ENCODE measurements at places on chromosomes 4 and X.

- no peak for DNase-seq
Observed at GRCh38 chr4:158543191-158543590, 21.5 kb downstream of the RXFP1 start.

DNA sequence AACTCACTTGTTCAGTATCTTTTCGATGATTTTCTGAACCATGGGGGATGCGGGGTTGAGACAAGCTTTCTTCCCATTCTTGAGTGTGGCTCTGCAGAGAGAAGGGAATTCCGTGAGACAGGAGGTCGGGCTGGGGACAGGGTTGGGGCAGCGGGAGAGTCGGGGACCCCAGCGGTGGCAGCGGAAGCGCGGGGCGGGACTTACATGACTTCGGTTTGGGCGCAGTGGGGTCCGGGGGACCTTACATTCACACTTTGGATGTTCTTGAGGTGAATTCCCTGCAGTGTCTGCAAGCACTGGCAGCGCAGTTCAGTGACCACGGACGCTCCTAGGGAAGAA, 434 bp downstream of the CXCL3 start:
- DNase-seq, result peak; percentile 31

DNA sequence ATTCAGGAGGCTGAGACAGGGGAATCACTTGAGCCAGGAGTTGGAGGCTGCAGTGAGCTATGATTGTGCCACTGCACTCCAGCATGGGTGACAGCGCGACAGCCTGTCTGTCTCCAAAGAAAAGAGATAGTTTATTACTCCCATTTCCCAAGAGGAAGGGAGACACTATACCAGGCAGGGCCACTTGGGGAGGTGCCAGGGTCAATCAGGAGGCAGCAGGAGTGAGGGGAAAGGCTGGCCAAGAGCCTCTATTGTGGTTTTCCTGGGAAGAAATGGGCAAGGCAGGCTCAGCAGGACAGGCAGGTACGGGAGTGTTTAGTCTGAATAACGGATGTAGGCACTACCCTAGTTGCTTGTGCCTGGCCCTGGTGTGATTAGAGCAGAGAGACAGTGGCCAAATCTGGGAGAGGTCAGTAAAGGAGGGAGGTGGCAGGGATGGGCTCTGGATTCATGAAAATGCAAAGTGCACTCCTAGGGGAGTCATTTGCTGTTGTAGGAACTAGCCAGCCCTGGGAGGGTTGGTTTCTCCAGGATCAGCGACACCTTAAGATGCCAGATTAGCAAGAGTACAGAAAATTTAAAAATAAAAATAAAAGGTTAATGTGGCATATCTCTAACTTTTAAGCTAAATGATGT, 20.2 kb upstream of the CDKN2AIP start:
- no peak for DNase-seq

DNA sequence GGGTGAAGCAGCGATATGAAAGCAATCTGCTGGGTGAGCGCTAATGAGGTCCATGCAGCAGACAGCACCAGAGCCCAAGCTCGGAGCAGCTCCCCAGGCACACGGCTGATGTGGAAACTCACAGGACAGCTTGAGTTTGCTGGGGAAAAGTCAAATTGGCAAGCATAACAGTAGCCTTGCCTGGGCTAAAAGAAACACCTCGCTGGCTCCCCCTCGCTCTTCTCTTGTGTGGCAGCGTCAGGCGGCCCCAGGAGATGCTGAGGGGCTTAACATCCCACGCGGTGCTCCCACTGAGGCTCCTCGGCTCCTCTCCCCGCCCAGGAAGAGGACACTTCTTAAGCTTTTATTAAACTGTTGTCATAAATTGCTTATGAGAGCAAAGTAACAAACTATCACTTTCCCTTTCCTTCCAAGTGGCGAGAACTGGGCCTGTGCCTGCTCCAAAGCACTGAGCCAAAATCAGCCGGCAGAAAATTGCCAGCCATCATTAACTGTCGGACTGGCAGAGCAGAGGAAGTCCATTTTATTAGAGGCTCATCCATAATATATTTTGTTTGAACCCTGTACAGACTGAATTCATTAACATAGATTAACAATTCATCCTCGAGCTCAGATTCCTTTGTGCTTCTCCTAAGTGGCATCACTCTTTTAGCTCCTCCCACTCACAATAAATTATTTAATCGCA, 111.4 kb downstream of the TSPAN5 start:
- DNase-seq, result peak; percentile 12

DNA sequence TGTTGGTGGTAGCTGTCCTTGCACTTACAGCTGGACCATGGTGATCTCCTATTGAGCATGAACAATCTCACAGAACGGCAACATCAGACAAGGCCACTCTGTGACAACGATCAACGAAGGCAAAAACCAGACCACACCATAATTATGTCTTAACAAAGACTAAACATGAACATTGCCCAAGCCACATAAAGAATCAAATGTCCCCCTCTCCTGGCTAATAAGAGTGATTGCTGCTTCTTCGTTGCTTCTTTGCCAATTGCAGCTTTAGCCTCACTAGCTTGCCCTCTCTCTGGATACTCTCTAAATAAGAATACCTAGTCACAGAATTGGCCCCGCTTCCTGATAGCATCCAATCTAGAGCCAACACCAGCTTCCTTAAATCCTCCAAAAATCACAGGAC, 41.5 kb upstream of the PGRMC1 start:
- DNase-seq, result no peak

- no peak for DNase-seq
Observed at GRCh38 chrX:42107495-42108488, 184.4 kb upstream of the CASK start.

GRCh38 chrX:72130762-72131250, 909 bp downstream of the RTL5 start:
- DNase-seq, result no peak

DNA sequence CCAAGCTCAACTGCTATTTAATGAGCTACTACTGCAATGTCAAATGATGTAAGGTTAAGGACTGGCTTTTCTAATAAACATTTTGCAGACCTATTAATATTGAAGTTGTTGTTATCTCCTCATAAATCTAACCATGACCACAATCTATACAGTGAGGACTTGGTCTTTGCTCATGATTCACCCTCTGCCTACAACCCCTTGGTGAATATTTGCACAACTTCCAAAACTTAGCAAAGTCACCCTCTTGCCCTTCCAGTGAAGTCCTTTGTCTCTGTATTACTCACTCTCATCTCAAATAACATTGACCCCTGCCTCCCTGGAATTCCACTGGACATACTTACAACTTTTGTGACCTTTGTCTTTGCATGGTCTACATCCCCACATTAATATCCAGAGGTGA, 204.5 kb downstream of the KCNIP4 start:
- no peak for DNase-seq

DNA sequence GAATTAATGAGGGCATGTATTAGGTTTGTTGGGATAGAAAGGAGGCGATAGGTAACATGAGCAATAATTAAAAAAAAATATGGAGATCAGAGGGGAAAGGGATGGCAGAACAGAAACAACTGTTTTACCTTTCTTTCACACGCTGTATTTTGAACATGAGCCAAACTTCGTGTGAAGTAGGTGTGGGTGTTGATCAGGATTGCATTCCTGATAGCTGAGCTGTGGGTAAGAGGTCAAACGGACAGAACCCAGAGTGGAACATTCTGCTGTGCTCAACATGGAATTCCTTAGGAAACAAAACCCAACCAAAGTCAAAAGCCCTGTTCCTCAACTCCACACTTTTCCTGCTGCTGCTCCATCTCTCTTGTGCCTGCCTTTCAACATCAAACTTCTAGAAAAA, 162.5 kb upstream of the CASK start:
- DNase-seq, result no peak

DNA sequence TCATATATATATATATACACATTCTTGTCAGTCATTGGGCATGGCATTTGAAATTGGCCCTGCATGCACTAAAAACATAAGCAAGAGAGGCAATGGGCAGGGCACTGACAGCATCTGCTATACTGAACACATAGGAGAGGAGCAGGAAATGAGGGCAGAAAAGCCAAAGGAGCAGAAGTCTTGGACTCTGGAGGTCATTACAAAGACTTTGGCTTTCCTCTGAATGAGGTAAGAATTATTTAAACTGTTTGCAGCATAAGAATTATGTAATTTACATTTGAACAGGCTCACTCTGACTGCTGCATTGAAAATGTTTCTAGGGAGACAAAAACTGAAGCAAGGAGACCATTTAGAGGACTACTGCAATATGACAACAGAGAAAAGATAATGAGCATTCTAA, 396.5 kb downstream of the PRDM5 start:
- no peak for DNase-seq

DNA sequence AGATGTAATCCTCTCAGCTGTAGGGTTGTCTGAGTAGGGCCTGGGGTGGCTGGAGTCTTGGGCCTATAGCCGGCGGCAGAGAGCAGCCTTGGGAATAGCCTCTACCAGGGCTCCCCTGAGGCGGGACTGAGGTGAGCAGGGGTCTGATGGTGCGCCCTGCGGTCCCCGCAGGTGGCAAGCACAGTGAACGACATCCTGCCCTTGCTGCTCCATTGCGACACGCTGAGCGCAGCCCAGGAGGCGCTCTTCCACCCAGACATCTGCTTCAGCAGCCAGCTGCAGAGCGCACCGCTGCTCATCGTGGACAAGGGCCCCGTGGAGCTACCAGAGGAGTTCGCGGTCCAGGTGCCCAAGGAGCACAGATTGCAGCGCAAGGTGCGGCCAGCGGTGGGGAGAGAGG, 317.0 kb downstream of the ADGRL3 start:
- DNase-seq, result peak; percentile 54

DNA sequence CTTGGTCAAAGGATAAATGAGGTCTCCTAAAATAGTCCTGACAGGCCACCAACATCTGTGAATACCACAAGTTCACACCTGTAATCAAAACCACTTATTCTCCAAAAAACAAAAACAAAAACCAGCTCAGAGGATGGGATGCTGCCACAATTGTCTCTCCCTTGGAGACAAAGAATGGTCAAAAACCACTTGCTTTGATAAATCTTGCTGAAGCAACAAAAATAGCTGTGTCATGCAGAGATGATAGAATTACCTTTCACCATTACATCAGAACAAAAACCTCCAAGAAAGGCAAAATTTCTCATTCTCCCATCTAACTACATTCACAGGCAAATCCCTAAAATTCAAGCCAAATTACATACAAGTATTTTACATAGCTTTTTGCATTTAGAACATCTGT, 180.4 kb downstream of the MAML3 start:
- no peak for DNase-seq

DNA sequence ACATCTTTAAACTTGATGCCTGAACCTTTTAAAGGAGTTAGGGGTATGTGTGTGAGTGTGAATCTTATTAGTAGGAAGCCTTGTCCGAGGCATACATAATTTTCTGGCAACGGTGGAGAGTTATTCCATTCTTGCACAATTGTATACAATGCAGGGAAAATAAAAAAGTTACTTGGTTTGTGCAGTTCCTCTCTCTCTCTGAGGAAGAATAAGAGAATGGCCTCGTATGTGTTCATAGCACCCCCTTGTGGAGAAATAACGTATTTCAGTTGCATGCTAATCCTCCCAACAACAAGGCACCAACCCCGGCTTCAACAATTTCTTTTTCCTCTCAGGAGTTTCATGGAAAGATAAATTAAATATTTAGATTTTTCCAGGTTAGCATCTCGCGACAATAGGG, 33.7 kb upstream of the FGF13 start:
- peak; percentile 39 for DNase-seq

DNA sequence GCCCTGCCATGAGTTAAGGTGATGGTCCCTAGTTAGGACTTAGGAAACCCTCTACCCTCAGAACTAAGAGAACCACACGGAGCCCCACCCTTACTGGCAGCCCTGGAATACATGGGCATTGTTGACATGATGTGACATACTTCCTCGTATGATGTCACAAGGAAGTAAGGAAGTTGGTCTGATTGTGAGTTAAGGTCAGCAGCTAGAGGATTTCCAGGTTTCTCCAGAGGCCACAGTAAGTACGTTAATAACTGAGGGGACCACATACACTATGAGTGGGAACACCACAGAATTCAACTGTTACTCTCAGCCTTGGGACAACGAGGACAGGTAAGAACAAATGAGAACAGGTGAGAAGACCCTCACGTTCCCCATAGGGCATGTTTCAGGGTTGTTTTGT, at the start of gene MAGEB5:
MAGEB5 (plus strand) TSS at position 301 of the 400 bp plus-strand sequence. CDS start 1,133 bp downstream, outside the sequence.
- no peak for DNase-seq

DNA sequence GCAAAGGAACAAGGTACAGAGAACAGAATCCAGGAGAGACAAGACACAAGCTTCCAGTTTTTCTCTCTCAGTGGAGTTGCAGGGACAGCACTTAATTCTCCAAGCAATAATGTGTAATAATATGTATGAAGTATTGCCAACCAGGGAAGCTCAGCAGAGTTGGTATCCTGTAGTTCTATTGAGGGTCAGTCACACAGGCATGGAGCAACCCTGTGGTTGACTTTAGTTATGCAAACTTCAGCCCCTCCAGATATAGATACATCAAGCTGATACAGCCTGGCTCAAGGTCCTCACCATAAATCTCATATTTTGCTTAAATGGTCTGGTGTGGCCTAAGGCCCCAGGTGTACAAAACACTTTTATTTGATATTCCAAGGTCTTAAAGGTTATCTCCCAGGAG, 248.6 kb upstream of the EPHA5 start:
- DNase-seq, result no peak

DNA sequence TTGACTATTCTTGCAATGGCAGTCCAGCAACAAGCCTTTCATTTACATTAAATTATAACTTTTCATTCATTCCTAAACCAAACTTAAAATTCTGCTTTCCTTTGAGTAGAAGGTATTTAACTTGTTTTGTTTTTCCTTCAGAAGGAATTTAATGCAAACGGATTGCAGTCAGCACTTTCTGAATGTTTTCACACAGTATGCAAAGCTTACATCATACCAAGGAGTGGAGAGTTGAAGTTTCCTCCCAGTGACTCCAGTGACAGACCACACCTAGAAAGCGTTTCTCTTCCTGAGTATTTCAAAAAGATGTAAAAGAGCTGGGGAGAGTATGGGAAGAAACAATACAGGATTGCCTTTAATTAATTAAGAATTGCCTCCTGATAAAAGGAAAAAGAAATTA, 8.1 kb downstream of the EPGN start:
- no peak for DNase-seq

- peak; percentile 73 for DNase-seq
Observed at GRCh38 chrX:107718156-107718621, 57.4 kb downstream of the TSC22D3 start.

GRCh38 chrX:153625271-153626024, 21.6 kb upstream of the DUSP9 start:
- no peak for DNase-seq

GRCh38 chr4:148790691-148791090, 348.5 kb upstream of the NR3C2 start:
- no peak for DNase-seq
